ENCODE measurements at places on chromosomes 6 and 20.

GRCh38 chr6:167652042-167652700, 174.5 kb upstream of the AFDN start:
- no peak for DNase-seq

- no peak for DNase-seq
Observed at GRCh38 chr20:36394340-36394965, 88.3 kb downstream of the DLGAP4 start.

DNA sequence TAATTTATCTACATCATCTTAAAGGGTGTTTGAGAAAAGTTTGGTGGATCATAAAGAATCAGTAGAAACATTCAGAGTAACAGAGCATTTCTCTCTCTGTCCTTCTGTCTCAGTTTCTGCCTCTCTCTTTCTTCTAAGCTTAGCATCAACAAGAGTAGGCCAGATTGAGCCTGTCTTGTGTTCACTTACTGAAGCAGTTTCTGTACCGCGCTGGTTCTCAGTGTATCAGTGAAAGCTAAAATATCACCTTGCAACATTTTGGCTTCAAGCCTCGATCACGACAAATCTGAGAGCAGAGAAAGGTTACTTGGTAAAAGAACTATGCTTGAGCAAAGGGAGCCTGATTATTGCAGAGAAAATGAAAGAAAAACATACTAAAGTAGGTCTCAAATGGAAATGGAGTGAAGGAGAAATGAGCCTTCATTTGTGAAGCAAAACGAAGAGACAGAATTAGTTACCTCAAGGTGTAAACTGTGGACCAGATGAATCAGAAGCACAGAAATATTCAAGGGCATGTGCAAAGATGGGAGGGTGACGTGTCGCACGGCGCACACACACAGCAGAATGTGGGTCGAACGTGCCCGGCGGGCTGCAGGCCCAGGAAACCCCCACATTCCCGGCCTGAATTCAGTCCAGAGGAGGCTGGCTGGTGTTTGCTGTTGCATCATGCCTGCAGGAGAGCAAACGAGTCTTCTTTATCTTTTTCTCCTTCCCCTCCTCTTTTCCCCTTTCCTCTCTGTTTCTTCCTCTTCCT, 509.3 kb downstream of the QKI start:
- no peak for DNase-seq

- DNase-seq, result no peak
Observed at GRCh38 chr6:4983322-4983721, 20.5 kb downstream of the RPP40 start.

GRCh38 chr20:50724112-50724725, 7.2 kb upstream of the PARD6B start:
- DNase-seq, result no peak

GRCh38 chr6:34979994-34980393, 90.9 kb downstream of the ANKS1A start:
- no peak for DNase-seq

DNA sequence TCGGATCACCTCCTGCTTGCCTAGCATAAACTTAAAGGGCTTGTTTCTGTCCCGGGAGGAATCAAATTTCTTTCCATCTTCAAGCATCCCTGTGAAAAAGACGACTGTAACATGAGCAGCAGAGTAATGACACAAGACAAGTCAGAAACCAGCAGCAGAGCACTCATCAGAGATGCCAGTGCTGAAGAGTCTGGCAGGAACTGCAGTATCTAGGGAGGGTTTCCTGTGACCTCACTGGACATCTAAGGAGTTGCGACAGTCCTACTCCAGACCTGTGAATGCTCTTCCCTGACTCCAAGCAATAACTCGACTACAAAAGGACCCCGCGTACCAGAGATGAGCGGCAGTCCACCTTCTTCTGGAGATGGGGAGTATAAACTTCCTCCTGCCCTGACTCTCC, 17.3 kb downstream of the FKBP1A start:
- peak; percentile 46 for DNase-seq

DNA sequence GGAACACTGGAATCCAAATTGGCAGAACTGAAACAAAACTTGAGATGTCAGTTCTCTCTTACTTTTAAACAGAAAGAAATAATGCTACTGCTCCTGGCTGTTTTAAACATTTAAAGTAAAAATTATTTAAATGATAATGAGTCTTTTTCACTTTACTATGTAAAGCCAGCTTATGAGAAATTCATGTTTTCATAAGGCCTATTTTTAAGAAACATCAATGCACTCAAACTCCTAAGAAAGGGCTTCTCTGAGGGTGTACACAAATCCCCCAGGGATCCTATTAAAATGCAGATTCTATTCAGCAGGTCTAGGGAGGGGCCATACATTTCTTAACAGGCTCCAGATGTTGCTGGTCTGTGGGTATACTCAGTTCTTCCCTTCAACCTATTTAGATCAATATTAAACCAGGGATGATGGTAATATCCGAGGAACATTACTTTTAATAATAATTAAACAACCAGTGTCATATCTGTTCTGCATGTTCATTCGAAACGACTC, 2.3 kb downstream of the FERMT1 start:
- DNase-seq, result no peak

DNA sequence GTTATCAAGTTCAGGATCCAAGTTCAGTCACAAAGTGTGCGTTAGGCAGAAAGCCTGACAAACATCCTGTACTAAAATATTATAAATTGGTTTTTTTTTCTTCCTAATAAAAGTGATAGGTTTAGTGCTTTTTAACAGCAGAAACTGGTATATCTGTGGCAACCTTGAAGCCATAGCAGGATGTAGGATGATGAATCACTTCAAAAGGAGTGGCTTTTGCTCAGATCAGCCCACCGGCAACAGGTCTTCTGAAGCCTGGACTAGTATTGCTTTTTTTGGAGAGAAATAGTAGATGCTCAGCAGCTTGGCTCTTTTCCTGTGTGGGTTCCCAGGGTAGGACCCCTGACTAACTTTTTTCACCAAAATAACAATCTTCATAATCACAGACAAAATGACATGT, 190.8 kb downstream of the EPM2A start:
- DNase-seq, result no peak

DNA sequence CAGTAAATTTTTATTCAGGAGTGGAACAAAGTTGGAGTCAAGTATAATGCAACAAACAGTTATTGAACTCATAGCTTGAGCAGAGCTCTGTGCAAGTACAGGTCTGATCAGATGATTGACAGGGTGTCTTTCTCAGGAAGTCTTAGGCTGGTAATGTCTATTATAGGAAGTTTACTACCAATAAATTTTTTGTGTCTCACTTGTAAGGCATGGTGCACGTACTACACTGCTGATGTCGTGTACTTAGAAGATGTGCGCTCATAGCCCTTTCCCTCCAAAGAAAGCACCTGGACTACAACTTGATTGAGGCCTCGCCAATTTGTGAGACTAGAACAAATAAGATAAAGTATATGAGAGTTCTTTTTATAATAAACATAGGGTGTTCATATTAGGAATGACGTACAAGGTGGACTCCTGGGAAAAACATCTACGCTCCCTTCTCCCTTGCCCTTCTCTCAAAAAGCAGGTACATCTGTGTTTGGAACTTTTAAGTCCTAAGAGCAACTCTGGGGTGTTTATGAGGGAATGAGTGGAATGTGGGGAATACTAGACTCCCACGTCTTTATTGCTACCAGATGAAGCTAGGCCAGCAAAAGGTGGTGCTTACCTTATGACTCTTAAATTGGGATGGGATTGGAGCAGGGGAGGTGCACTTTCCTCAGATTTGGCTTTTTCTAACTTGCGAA, 1.5 kb downstream of the NDUFAF5 start:
- DNase-seq, result no peak

- no peak for DNase-seq
Observed at GRCh38 chr20:568097-568652, 24.6 kb upstream of the CSNK2A1 start.

DNA sequence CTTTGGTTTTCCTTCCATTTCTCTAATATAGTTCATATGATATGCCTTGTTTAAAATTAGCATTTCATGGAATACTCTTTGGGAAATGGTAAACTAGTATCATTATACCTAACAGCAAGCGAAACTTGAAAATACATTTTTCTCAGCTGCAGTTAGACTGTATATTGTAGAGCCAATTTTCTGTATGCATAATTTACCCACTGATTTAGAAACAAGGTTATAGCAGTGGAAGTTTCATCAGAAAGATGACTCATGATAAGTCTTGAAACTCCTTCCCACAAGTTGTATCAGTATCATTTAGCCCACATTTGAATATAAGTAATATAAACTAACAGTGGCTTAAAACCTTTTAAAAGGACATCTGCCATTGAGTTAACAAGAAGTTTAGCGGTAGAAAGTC, 164.8 kb upstream of the BMP5 start:
- no peak for DNase-seq

GRCh38 chr6:129661536-129662405, 48.2 kb downstream of the ARHGAP18 start:
- DNase-seq, result no peak

DNA sequence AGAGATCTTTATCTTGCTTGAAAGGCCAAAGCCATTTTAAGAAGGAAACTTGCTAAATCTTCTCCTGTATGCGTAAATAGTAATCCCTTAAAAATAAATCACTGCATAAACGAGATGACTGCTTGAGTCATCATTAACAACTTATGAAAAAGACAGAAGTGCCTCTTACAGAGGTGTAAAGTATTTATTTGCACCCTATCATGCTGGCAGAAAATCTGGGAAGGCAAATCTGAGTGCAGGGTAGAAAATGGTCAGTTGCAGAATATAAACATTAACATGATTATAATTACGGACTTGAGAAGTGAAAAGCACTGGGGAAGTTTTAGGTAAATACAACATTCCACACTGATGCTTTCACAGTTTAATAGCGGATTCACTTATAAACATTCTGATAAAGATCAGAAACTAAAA, 67.5 kb upstream of the FBXO30 start:
- DNase-seq, result no peak

DNA sequence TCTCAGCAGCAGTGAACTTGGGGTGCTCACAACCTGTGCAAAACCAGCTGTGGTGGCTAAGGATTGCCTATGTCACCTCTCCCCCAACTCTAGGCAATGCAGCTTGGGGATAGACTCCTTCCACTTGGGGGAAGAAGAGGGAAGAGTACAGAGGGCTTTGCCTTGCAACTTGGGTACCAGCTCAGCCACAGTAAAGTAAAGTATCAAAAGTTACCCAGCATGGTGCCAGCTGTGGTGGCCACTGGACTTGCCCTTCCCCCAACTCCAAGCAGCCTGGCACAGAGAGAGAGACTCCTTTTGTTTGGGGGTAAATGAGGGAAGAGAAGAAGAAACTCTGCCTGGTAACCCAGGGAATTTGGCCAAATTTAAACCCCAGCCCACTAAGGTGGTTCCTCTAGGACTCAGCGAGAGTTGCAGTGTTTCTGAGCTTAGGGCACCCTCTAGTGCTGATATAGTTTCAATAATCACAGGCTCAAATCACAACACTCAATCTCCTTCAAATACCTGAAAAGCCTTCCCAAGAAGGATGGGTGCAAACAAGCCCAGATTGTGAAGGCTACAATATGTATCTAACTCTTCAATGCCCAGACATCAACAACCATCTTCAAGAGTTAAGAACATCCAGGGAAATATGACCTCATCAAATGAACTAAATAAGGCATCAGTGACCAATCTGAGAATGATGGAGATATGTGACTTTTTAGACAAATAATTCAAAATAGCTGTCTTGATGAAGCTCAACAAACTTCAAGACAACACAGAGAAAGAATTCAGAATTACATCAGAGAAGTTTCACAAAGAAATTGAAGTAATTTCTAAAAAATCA, 7.6 kb upstream of the DEFB129 start:
- no peak for DNase-seq

DNA sequence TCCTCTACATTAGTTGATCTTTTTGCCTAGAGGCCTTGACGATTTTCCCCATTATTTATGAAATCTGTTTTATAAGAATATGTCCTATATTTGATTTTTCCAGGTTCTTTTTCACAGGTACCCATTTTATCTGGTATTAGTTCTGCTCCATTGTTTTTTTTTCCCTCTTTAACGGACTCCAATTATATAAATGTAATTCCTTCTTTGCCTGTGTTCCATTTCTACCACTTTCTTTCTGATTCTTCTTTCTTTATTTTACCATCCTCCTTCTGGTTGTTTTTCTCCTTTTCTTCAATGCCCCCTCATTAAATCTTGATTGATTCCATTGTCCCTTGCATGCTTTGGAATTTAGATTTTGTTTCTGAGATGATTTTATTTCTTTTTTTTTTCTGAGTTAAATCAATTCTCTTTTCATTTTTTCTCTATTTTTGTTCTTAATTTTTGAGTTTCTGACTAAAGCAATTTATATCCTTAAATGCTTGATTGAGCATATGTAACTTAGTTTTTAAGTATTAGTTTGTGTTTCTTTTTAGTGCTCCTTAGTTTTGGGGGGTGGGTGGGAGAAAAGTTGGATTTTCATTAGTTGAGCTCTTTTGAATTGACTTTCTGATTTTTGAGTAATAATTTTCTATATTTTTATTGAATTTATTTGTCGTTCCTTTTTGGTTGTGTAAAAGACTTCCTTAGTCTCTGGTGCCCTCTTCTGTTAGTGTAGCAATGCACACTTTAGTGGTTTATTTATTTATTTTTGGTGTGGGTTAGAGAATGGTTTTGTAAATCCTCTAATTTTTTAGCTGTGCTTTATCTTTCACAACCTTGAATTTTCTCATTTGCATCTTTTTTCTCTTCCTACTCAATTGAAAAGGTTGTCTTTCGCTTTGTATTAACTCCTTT, 140.8 kb downstream of the FARS2 start:
- DNase-seq, result no peak

DNA sequence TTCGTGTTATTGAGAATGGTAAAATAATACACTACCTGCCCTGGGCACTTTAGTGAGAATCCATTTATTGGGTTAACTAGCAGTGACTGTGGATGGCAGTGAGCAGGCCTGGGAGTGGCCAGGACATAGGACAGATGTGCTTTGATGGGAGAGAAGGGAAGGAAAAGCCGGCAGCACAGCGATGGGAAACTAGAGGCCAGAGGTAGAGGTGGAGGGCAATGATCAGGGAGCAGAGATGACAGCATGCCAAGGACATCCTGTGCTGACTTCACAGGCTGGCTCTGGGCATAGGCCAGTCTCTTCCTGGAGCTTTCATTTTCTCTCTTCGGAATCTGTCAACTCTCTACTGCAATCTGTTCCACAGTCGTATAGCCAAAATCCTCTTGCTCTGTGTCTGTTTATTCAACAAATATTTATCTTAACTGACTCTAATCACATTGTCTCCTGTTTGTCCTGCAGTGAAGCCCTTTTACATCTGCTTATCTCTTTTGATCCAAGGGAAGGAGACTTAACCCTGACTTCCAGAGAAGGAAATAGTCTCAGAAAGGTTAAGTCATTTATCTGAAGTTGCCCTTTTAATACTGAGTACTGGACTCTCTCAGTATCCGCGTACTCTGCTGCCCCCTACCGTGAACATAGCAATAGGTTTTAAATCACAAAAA, 18.4 kb upstream of the MMP24 start:
- DNase-seq, result peak; percentile 61

DNA sequence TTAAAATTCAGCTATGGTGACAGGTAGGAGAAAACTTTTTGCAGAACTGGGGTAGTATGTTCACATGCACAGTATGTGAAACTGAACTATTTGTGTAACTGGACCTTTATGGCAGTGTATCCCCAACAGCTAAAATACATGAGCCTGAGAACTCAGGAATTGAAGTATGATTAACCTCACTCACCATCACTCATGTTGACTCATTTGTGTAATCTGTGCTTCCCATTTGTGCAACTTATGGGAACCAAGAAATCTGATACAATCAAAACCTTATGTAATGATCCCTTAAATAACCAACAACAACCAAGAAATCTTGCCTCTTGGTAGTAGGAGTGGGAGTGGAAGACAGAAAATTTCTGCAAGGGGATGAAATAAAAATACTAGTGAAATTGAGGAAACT, 674.9 kb downstream of the HDGFL1 start:
- peak; percentile 46 for DNase-seq
